ENCODE measurements at places on chromosomes 12 and 14.

DNA sequence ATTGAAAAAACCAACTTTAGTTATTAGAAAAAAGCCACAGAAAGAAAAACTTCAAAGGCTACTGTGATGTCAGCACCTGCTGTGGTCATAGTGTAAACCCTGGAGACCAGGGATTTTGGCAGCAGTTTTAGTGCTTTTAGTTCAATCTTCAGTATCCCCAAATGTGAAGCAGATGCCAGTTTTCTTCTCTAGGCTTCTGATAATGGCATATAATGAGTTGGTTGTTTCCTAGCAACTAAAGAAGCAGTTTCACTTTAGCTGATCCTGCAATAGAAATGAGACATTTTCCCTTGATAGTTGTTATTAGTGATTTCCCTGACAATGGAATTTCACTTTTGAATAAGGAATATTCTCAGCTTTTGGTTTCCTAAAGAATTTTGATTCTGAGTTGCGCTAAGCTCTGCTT lies 131.2 kb downstream of the NUBPL start:
- no peak for DNase-seq

- no peak for DNase-seq
Measured at GRCh38 chr14:69941768-69942742, 62.8 kb downstream of the SMOC1 start.

DNA sequence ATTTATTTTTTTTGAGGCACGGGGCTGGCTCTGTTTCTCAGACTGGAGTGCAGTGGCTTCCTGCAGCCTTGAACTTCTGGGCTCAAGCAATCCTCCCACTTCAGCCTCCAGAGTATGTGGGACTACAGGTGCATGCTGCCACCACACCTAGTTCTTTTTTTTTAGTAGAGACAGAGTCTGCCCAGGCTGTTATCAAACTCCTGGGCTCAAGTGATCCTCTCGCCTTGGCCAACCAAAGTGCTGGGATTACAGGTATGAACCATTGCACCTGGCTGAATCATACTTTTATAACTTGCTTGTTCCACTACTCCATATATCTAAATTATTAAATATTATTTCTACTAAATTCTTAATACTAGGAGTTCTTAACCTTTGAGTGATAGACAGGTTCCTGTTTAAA lies 111.6 kb downstream of the BTG1 start:
- no peak for DNase-seq

GRCh38 chr12:56086608-56087007 lies 6.6 kb downstream of the ERBB3 start:
- no peak for DNase-seq

DNA sequence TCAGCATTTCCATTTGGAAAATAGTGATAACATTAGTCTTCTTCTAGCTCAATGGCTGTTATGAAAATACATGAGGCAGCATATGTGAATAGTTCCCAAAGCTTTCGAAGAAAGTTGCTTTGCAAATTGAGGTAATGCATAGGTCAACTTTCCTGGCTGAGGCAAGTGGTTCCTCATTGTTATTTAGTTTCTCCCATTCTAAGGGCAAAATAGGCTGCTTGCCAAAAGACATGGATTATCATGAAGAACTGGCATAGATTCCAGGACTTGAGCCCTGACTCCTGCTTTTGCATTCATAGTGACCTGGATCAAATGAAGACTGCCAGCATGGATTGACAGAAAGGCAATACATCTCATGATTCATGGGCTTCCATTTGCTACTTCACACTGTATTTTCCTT lies 35.7 kb downstream of the LRFN5 start:
- no peak for DNase-seq
